ENCODE measurements at places on chromosomes 13 and 19.

DNA sequence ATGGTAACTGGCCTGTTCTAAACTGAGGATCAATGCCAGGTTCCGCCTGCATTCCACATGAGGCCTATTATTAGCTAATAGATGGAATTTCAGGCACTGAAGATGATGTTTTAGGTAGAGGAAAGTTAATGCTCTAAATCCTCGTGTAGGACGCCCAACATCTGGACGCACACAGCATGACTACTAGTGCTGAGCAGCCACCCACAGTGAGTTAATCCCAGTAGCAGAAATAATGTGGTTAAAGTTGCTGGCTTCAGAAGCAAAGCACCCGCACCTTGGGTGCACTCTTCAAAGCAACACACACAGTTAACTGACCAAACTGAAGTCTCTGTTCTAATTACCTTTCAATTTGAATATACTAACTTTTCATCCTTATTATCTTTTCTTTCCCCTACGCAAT is 150.6 kb downstream of the DIAPH3 start:
- DNase-seq, result no peak

GRCh38 chr13:48801255-48801654 is 147.5 kb downstream of the CYSLTR2 start:
- DNase-seq, result no peak

GRCh38 chr13:96898212-96898611 is 96.1 kb downstream of the OXGR1 start:
- DNase-seq, result no peak

GRCh38 chr19:5205937-5206750 is 134.5 kb downstream of the PTPRS start:
- no peak for DNase-seq

GRCh38 chr13:53759016-53759415 is 730.4 kb downstream of the OLFM4 start:
- DNase-seq, result no peak

Data from Calu3 (cell line).